Foreskin fibroblast (primary cell): ENCODE measurements at places on chromosomes 6 and 20.

DNA sequence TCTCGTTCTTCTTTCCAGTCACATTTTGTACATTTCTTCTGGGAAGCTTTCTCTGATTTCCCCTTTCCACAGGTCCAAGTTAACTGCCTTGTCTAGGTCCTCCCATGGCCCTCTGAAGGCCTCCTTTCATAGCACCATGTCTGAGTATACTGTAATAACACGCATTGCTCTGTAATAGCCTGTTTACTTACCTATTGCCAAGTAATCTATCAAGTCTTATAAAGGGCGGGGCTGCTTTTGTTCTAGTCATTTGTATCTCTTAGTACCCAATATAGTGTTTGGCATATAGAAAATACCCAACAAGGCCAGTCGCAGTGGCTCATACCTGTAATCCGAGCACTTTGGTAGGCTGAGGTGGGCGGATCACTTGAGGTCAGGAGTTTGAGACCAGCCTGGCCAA lies 17.9 kb downstream of the PTPN1 start:
- DNase-seq, result no peak

DNA sequence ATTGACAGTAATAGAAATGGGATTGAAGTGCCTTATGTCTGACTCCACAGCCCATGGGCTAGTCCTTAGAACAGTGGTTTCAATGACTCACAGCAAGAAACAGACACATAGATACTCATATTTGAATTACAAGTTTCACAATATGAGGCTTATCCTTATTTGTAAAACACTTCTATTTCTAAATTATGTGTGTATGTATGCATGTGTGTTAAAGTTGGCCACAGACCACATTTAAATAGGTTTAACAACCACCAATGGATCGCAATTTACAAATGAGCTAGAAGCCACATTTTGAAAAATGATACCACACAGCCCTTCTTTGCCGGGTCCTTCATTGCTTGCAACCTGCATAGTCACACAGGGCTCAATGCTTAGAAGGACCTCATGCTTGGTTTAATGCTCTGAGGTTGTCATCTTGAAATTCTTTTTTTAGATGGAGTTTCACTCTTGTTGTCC lies 157.8 kb upstream of the PREP start:
- DNase-seq, result peak; percentile 63

GRCh38 chr6:33794910-33795623 lies 6.1 kb upstream of the LEMD2 start:
- no peak for DNase-seq

DNA sequence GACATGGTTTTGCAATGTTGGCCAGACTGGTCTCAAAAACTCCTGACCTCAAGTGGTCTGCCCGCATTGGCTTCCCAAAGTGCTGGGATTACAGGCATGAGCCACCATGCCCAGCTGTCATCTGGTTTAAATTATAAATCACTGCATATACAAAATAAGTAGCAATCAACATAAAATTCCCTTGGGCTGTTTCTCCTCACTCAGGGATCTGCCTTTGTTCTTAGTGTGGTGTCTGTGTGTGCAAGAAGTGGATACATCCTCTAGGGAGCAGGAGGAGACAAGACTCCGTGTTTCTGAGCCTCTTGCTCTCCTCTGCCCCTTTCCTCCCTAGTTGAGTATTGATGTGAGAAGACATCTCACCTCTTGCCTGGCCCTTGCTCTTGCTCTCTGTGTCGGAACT lies 65.2 kb upstream of the ADGRF4 start:
- no peak for DNase-seq

DNA sequence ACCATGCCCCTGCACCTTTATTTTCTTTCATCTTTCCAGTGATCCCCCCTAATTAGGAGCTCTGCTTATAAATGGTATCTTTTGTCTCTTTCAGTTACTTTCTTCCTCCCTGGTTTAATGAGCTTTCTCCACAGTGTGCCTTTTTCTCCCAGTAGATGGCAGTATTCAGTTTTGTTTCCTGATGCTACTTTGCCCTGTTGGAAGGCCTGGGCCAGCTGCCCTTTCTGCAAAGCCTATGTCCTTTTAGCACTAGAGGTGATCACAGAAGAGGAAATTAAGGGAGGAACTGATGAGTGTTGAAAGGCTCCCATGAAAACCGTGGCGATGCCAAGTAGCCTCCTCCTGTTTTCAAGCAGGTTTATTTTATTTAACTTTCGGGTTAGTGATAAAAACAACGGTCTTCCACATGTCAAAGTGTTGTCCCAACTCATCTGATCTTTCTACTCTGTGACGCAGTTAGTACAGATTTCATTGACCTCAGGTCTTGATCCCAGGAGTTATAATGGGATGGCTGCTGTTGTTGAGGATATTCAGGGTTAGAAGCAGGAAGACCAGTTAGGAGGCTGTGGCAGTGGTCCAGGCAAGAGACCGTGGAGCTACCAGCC lies 184.2 kb upstream of the BMP2 start:
- peak; percentile 79 for DNase-seq

GRCh38 chr20:18172379-18172778 lies 34.7 kb downstream of the KAT14 start:
- no peak for DNase-seq

- DNase-seq, result no peak
Measured at GRCh38 chr20:62752181-62752670, 43.6 kb downstream of the NTSR1 start.

DNA sequence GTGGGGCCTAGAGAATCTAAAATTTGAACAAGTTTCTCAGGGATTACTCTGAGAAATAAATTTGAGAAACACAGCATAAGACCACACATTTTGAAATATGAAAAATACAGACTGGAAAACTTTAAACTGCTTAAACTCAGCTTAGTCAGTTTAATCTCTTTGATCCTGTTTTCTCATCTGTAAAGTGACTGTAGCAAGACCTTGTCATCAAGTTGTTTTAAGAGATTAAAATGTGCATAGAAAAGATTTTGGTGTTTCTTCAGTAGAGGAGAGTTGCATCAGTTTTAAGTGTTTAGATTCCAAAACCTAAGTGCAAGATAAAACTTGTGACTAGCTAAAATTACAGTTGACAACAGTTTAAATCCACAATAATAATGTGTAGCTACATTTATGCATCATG lies 8.1 kb upstream of the BCKDHB start:
- DNase-seq, result no peak

DNA sequence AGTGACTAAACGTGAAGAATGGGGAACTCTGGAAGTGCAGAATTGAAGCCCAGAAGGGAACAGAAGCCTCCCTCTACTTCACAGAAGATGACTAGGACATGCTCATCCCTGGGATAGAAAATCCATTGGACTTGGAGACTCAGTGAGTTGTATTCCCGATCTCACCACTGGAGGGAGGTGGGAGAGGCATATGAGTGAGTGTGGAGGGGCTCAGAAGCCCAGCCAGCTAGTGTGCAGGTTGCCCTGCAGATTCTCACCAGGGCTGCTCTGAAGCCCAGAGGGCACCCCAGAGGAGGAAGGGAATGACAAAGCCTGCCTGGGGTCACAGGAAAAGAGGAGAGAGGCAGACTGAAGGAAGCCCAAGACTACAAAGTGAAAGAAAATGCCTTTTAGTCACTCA lies 42.1 kb upstream of the HLA-E start:
- DNase-seq, result no peak

DNA sequence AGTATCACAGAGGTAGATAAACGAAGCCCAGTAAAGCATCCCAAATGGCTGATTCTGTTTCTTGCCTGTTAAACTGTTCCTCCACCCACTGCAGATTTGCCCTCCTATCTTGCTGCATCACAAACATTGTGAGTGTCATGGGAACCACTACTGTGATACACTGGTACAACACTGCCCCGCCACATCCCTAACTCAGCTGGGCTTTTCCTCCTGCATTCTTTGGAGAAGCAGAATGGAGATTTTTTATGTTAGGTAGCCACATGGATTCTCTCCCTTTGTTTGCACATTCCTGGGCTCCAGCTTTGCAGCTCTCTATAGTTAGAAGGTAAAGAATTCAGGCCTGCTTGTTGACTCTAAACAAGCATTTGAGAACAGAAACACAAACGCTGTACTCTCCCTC lies 234.1 kb downstream of the TMEM242 start:
- peak; percentile 55 for DNase-seq

DNA sequence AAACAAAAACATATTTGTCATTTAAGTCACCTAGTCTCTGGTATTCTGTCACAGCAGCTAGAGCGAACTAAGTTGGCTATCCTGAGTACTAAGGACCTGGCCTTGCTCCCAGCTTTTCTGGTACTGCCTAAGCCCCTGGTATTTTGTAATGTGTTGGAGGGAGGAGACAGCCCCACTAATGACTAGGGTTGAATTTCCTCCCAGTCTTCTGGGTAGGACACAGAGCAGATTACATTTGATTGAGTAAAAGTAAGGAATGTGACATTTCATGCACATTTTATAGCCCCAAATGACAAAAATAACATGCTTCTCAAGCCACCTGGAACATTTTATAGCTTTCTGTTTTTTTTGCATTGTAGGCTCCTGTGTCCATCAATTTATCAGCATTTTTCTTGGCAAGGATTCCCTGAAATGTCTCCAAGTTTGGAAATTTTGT lies 47.9 kb upstream of the DDR1 start:
- no peak for DNase-seq
